ENCODE measurements at places on chromosomes 5 and 9.

- no peak for DNase-seq
Observed at GRCh38 chr5:1012313-1012841, 3.8 kb downstream of the NKD2 start.

DNA sequence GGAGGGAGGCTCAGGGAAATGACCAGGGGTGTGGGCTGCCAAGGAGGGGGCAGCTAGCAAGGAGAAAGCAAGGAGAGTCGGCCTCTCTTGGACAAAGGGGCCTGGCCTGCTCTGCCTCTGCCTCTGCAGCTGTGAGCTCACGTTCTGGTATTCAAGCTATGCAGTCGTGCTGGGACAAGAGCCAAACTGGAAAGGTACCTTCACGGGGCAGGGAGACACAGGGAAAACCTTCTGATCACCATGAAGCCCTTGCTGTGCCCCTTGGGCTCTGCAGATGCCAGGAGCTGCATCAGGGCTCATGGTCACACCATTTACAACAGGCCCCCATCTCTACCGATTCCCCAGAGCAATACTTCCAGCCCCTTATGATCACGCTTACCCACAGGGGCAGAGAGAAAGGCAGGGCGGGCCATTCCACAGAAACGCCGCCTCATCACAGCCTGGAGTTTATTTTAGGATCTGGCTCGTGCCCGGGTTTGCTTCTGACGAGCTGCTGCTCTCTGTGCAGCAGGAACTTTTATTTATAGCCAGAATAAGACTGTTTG lies 63.2 kb downstream of the PRRT1B start:
- DNase-seq = no peak

- no peak for DNase-seq
Observed at GRCh38 chr5:40700116-40700782, 20.5 kb downstream of the PTGER4 start.

- no peak for DNase-seq
Observed at GRCh38 chr9:93270976-93271375, 87.0 kb downstream of the WNK2 start.

- DNase-seq = no peak
Observed at GRCh38 chr9:111910428-111910827, 13.8 kb downstream of the UGCG start.

GRCh38 chr5:140926443-140927227 lies 536 bp downstream of the PCDHAC1 start:
- no peak for DNase-seq

DNA sequence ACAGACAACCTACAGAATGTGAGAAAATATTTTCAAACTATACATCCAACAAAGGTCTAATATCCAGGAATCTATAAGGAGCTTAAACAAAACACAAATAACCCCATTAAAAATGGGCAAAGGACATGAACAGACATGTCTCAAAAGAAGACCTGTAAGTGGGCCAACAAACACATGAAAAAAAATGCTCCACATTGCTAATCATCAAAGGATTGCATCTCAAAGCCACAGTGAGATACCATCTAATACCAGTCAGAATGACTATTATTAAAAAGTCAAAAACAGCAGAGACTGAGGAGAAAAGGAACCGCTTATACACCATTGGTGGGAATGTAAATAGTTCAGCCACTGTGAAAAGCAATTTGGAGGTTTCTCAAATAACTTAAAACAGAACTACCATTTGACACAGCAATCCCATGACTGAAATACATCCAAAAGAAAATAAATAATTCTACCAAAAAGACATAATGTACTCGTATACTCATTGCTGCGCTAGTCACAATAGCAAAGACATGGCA lies 39.1 kb upstream of the C5orf63 start:
- DNase-seq = no peak
